ENCODE measurements at places on chromosomes 11 and 22. TPM values are rescaled to one million over a fixed set of nuclear protein-coding genes. Genes with fewer than 3 reads are reported as not detected.

DNA sequence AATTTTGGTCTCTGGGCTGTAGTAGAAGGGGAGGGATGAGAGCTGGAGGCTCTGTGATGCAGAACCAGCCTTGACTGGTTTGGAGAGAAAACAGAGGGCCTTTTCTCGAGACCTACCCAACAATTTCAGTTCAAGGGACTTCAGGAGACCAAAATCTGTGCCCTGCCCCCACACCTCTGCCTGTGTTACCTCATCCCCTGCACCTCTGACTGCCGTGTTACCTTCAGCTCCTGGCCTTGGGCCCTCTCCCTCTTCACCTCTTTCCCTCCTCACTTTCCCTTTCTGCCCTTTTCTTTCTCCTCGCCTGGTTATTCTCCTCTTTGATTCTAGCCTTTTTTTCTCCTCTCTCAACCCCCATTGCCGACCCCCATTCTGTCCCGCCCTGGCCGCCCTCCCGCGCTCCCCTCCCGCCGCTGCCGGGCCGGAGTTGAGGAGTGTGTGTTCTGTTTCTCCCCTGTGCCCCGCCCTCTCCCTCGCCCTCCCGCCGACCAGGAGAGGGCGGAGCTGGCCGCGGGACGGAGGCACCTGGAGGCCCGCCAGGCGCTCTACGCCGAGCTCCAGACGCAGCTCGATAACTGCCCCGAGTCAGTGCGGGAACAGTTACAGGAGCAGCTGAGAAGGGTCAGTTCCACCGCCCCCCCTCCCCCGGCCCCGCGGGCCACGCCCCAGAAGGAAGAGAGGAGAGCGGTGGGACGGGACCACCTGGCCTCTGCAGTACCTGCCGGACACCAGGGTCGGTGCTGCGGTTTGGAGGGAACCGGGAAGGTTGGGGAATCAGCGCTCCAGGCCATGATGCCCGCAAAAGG lies 27.2 kb downstream of the PHLDB1 start:
- DNase-seq: no peak

The OR51B5 gene
- 0.15 TPM for polyA plus RNA-seq

DNA sequence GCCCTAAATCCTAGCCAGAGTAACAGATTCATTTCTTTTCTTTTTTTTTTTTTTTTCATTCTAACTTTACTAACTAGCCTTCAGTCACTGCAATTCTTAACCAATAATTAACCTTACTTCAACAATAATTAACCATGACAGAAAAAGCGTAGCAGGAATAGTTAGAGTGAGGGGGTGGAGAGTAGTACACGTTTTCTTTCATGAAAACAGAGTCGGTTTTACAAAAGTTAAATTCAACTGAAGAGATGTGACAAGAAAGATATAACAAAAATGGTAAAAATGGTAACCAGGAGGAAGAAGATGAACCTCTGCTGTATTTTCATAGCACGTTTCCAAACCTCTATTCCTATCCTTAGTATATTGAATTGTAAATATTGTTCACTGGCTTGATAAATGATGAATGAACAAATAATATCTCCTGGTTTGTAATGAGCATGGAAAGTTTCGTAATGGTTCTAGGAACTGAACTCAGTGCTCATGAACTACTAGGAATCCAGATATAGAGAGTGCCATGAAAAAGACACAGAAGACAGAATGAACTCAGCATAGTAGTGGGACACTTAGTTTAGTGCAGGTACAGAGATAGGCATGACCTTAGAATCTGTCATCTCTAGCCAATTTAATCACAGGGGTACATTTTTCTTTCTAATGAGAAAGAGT lies 116.5 kb upstream of the ANO5 start:
- no peak for DNase-seq

The SLC17A6 gene
- polyA plus RNA-seq: not detected

- no peak for DNase-seq
Observed at GRCh38 chr22:19846620-19847344, 7.9 kb downstream of the GNB1L start.

- DNase-seq: no peak
Observed at GRCh38 chr22:48700566-48701295, 1126.9 kb downstream of the BRD1 start.

GRCh38 chr22:28005513-28005912 lies 86.5 kb upstream of the PITPNB start:
- no peak for DNase-seq

DNA sequence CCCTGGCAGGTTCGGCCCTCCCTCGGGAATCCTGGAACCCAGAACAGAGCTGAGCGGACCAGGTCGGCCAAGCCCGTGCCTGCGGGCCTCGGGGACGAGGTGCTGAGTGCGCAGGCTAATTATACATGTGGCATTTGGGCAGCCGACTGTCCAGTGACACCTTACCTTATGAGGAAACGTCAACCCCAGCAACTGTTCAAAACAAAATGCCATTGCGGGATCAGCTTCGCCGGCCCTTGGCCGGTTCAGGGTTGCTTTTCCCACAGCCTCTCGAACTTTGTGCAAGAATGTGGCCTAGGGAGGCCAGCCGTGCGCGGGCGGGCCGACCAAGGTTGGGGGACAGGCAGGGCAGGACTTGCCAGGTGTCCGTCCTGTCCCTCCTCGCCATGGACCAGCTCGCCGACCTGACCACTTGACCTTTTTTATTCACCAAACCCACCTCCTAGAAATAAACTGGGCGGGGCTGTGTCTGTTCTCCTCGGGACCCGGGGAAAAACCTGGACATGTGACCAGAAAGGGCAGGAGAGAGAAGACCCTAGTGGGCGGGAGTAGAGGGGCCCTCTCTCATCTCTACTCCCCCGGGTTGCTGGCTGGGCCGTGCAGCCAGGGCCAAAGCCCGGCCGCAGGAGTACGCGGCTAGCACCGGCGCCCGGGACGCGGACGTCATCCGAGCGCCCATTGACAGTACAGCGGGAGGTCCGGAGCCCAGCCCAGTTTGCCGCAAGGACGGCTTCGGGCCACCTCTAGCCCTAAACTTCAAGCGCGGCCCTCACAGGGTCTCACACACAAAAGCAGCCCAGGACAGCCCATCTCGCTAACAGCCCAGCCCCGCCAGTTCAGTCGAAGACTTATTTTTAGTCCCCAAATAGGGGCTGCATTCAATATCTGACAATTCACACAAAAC lies 134.3 kb upstream of the C11orf58 start:
- no peak for DNase-seq

GRCh38 chr11:17463546-17464174 lies 13.0 kb downstream of the ABCC8 start:
- no peak for DNase-seq

DNA sequence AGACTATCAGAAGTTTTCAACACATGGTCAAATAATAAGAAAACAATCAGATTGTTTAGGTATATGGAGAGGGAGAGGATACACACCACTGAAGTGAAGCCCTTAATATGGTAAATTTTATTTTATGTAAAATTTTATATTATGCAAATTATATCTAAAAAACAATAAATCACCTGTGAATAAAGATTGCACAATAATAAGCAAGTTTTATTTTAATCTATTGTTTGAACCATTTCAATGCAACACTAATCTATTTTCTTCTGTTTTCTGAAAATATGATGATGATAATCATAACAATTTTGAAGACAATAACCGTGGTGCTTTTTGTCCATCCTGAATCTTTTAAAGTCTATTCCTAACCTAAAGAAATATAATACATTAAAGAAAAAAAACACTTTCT lies 1473.5 kb upstream of the TENM4 start:
- no peak for DNase-seq

- DNase-seq: no peak
Observed at GRCh38 chr11:107744736-107745135, 32.9 kb upstream of the SLN start.

DNA sequence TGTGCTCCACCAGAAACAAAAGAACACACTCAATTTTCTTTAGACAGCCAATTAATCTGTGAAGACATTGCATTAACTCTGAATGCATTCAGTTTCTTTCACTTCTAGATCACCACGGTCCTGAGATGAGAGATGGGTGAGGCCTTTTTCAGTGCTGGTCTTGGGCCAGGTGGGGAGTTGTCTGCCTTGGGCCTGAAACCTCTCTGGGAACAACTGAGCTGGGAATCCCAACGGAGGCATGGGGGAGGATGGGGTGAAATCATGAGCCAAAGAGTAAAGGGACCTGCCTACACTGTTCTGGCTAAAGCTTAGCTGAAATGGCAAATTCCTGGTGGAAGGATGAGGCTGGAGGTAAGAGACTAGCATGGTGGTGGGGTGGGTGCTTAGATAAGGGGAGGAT lies 353.5 kb upstream of the B3GAT1 start:
- DNase-seq: no peak

- DNase-seq: no peak
Observed at GRCh38 chr11:47669856-47670255, 27.5 kb upstream of the MTCH2 start.

- no peak for DNase-seq
Observed at GRCh38 chr11:865462-866430, 23.1 kb downstream of the TSPAN4 start.

- no peak for DNase-seq
Observed at GRCh38 chr22:44024288-44024921, at the start of gene PARVB. Gene PARVB (plus strand): TSS chr22:44024302. CDS start chr22:44024340, 38 bp downstream.

DNA sequence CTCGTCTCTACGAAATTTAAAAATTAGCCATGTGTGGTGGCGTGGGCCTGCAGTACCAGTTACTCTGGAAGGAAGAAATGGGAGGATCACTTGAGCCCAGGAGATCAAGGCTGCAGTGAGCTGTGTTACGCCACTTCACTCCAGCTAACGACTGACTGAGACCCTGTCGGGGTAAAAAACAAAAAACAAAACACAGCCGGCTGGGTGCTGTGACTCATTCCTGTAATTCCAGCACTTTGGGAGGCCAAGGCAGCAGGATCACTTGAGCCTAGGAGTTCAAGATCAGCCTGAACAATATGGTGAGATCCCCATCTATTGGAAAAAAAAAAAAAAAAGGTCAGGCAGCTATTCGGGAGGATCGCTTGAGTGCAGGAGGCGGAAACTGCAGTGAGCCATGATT lies 2.4 kb downstream of the PAFAH1B2 start:
- DNase-seq: no peak

GRCh38 chr11:4740735-4741134 lies 29.0 kb downstream of the OR51F1 start:
- no peak for DNase-seq

DNA sequence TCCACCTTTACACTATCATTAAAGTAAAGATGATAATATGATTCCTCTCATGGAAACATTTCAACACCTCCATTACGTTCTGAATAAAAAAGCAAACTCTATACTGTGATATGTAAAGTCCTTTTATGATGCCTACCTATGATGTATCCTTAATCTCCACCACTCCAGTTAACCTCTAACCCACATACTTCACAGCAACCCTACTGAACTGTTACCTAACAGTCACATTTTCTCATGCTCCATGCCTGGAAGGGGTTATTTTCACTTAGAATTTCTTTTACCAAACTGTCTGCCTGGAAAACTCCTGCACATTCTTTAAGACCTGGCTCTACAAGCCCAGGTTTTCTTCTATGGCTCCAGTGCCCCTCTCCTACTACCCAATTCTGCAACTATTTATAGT lies 129.1 kb downstream of the FCHSD2 start:
- no peak for DNase-seq

- no peak for DNase-seq
Observed at GRCh38 chr22:29245626-29246385, 22.0 kb downstream of the RHBDD3 start.

DNA sequence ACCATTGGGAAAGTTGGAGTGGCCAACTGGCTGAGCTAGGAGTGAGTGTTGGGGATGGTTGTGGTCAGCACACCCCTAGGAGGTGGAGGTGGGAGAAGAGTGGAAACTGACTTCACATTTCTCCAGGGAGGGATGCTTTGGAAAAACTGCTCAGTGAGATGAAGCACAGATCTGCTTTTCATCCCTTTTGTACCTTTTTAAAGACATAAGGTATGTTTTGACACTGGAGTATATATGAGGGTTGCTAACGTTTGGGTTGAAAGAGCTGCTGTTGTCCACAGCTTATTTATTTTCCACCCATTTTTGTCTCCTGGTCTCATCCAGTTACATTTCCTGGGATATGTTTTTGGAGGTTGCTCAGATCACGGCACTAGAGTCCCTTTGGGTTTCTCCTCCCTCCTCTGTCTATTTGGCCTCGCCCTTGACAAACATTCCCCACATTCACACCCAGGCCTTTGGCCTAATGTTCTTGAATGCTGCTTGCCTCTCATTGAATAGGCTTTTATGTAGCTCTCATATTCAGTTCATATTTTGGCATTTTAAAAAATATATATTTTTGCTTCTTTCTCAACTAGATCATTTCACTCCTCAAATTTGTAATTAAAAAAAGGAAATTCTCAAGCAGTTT lies 8.3 kb downstream of the SREBF2 start:
- DNase-seq: no peak

DNA sequence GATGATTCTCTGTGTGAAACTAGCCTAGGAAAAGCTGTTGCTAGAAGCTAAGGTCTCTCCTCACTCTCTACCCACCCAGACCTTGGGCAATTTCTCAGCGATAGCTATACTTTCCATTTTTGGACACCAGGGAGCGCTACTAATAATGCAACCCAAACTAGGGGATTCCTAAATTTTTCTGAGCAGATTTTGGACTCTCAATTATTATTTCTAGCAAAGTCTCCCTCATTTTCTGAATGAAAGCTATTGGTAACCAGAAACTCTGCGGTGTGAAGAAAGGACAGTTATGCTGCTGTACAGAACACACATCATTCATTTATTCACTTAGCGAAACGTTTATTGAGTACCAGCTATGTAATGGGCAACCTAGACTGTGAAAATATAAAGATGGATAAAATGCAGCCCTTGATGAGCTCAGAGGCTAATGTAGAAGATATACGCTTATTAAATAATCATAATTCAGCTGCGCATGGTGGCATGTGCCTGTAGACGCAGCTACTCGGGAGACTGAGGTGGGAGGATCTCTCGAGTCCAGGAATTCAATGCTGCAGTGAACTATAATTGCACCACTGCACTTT lies 6.1 kb upstream of the STIM1 start:
- no peak for DNase-seq

The PATE4 gene
- polyA plus RNA-seq: not detected

The DDI1 gene
- not detected for polyA plus RNA-seq

DNA sequence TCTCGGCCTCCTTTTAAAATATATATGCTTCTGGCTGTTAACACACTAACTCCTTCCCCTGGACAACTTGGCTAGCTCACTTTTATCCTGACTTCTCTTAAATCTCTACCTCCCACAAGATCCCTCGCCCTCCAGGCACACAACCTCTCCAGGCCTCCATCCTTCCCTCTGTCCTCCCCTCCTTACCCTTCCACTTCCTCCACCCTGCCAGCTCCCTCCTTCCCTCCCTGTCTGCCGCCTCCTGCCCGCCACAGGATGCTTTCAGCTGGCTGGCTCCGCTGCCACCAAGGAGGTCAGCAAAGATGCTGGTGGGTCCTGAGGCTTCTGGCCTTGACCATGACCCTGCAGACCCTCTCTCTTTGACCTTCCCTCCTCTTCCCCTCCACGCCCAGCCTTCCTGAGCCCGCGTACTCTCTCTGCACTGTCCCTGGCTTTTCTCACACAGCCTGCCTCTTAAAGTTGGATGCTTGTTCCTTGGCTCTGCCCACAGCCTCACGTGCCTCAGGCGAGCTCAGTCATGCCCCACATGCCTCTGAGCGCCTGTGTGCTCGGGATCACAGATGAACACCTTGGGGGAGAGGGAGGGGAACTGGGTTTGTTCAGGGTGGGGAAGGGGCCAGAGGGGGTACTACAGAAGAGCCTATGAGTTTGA lies 6.7 kb downstream of the NFAM1 start:
- no peak for DNase-seq

The CCDC89 gene
- polyA plus RNA-seq: 2.8 TPM

The ANKRD42 gene
- polyA plus RNA-seq: 5.7 TPM

Measured in forelimb muscle (tissue), 1 donor.